ENCODE measurements at places on chromosomes 2 and 18.

DNA sequence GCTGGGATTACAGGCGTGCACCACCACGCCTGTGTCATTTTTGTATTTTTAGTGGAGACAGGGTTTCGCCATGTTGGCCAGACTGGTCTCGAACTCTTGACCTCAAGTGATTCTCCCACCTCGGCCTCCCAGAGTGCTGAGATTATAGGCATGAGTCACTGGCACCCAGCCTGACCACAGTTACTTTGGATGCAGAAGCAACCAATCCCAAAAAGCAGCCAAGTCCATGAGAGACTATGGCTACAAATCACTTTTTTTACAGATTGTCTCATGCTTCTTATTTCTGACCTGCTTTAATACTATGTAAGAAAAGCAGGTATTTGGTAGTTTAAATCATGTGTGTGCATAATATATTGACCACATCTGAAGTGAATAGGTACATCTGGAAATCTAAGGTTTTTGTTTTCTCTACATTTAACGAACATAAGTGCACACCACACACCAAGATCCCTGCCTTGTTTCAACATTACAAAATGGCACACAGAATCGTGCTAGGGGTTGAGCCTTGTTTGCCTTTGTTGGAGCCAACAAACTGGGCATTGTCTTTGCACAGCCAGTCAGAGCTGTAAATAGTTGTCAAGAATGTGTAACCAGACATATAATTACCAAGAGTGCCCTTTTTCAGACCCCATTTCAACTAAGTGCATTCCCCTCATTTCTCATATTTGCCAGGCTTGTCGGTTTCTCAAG lies 18.3 kb upstream of the MAP4K4 start:
- DNase-seq = no peak

GRCh38 chr2:191152482-191153240 lies 1.9 kb upstream of the STAT4 start:
- no peak for DNase-seq

DNA sequence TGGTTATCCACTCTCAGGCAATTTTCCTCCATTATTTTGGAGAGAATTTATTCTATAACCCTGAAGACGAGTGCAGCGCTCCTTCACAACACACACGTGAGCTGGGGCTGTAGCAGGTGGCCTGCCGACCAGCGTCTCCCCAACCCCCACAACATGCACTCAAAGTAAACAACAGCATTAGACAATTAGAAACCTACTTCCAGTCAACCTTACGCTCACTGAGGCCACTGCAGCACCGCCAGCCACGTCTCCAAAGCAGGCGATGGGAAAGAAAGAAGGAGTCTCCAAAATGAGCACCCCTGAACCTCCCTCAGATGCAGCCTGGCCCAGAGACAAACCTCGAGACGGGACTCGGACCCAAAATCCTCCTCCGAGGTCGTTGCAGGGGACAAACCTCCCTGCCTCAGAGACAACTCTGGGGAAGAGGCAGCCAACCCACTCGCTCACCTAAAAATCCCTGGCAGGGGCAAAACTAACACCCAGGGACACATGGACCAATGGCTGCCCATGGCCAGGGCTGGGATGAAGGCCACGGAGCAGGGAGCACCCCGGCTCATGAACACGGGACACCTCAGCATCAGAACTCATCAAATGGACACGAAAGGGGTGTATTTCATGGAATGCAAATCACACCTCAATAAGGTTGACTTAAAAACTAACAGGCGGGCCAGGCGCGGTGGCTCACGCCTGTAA lies 2.6 kb downstream of the SLC66A2 start:
- DNase-seq = no peak

DNA sequence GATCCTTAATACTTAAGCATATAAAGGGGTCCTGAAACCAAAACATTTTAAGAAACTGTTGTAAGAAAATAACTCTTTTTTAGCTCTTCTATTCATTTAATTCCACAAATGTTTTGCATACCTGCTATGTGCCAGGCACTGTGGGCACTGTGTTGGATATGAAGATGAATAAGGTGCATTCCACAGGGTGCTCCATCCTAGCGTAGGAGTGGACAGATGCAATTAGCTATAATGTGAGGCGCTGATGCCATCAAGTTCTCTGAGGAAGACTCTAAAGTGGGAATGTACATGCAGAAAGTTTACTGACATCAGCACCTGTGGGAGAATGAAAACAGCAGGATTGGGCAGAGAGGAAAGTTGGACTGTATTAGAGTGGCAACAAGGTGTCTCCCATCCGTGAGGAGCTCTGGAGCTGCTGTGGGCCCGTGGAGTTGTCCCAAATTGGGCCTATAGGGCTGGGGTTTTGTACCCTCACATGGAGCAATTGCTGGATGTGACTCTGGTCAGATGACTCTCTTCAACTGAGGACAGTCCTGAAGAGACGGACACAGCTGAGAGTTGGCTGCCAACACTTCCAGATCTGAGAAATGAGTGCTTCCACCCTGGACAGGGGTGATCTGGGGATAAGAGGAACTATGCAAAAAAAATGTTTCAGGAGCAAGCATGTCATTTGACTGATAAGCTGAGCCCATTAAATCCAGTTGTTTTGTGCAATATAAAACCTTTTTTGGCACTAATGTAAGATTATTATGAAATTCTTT lies 22.3 kb downstream of the CD8A start:
- no peak for DNase-seq

DNA sequence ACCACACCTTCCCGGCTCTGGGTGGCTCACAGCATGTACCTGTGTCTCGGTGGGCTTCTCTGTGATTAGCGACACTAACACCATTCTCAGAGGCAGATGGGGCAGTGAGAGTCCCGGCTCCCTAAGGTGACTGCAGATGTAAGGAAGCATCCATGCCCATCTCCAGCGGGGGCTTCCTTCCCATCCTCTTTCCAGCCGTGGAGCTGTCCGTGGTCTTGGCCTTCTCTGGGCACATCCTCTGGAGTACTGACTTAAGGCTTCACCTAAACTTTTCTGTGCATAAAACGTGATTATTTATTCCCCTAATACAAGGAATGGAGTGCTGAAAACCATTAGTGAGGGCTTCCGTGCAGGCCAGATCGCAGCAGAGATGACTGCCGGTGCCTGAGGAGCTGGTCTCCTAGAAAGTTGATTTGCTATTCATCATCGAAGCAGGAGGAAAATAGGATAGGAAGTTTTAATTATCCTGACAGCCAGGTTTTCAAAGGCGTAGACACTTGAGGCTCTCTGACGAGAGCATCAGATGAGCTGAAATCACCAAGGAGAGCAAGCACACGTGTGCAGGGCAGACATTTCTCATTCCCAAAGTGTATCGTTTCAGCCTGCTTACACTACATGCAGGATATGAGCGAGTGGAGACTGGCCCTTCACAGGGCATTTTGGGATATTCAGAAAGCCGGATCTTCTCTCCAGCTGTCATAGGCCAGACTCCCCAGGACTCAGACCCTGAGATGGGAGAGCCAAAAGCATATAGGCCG lies 186.1 kb upstream of the SALL3 start:
- DNase-seq = no peak

GRCh38 chr2:119126650-119127049 lies 31.9 kb downstream of the C1QL2 start:
- peak; percentile 8 for DNase-seq

- DNase-seq = no peak
Measured at GRCh38 chr18:57475903-57476302, 40.7 kb downstream of the ONECUT2 start.

GRCh38 chr2:108853421-108853820 lies 66.8 kb downstream of the CCDC138 start:
- DNase-seq = no peak

- DNase-seq = no peak
Measured at GRCh38 chr2:69165091-69165880, 152.3 kb downstream of the ANTXR1 start.

GRCh38 chr2:232815569-232815968 lies 39.2 kb upstream of the KCNJ13 start:
- DNase-seq = no peak

GRCh38 chr2:139031722-139032121 lies 251.5 kb upstream of the NXPH2 start:
- no peak for DNase-seq

- DNase-seq = no peak
Measured at GRCh38 chr2:144213797-144214196, 306.1 kb downstream of the ZEB2 start.

Data from stimulated activated naive B cell treated with anti-CD40 and anti-IgM and Interleukin-4, amounts not matched to agents 10 μg/mL and 1 μg/mL and 100 μg/mL, for 72 hours (primary cell).